ENCODE measurements at places on chromosomes 5 and 9.
A peak's percentile ranks its signal among the peaks of the same experiment; 100 is the strongest.

DNA sequence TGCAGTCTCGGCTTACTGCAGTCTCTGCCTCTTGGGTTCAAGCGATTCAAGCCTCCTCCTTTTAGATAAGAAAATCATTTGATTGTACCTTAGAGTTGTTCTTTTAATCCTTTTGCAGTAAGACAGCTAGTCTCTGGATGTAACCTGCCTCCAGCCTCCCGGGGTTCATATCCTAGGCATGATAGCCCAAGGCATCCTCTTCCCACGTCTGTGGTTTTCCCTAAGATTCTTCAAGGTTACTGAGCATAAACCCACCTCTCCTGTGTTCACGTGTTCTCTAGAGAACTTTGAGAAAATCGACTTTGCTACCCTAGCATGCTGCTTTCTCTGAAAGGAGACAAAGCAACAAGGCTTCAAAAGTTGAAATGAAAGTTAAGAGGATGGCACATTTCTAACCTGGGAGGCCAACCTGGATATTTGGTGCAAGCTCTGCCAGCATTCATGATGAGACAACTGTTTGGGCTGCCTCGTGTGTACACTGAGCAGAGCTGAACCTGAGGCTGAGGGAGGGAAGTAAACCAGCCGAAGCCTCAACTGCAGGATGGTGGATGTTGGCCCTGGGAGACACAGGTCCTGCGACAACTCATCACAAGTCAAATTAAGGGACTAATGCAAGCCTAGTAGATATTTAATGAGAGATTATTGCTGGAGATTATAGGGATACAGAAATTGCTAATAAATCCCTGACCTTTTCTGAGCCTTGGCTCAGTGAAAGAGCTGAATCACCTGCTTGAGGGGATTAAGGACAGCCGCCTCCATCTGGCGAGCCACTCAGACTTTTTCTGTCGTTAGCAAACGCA, 261.8 kb downstream of the ARHGAP26 start:
- DNase-seq = no peak

DNA sequence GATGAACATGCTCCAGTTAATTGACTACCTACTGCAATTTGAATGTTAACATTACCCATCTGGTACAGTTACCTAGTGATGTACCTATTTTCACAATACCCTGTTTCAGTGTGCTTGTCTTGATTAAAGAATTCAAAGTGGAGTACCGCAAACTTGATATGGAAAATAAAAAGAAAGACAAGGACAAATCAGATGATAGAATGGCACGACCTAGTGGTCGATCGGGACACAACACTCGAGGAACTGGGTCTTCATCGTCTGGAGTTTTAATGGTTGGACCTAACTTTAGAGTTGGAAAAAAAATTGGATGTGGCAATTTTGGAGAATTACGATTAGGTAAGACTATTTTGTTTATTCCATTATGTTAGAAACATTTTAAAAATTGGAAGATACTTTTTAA, 33.5 kb downstream of the CSNK1G3 start:
- DNase-seq = peak; percentile 8

DNA sequence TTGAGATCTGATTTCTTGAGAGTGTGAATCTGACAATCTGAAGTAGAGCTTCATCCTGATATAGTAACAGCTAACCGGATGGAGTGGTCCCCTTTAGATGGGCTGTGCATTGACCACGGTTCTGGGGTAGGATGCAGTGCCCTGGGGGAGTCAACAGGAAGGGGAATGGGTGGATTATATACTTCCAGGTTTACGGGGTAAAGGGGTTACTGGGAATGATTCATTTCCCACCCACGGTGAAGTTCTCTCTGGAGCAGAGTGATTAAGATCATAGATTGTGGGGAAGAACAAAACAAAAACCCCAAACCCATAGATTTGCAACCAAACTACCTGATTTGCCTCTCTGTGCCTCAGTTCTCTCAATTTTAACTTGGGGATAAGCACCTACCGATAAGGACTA, 1.5 kb upstream of the B4GALT7 start:
- no peak for DNase-seq

DNA sequence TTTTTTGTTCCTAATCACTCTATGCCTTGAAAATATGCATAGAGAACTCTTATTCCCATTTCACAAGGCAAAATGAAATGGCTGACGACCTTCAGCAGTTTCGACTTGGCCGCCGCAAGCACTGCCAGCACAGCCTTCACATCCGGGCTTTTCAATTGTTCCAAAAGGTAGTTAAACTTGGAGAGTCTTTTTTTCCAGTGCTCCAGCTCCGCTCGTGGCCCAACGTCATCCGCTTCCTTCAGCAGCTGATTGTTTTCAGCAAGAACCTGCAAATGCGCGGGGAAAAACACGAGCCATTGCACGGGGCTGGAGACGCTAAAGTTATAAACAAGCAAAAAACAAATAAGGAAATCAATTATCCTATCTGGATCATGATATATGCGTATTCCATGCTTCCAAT, 25.4 kb downstream of the DNAH5 start:
- DNase-seq = no peak

DNA sequence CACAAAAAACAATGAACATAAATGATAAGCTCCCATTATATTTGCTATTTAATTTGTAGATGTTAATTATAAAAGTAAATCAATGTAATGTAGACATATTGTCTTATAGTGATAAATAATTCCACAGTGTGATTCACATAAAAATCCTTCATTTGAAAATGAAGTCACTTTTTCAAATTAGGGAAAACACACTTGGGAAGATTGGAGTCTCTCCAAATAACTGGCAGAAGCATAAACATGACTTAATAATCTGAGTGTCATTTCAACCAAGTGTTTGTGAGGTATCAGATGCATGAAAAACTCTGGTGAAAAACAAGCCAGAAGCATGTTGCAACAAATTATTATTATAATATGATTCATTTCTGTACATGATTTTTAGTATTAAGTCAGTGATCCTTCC, 102.2 kb downstream of the CETN3 start:
- DNase-seq = no peak

- no peak for DNase-seq
Measured at GRCh38 chr5:177458912-177459350, 12.3 kb downstream of the PRR7 start.

GRCh38 chr9:33524306-33524947, 376 bp downstream of the ANKRD18B start:
- no peak for DNase-seq

- no peak for DNase-seq
Measured at GRCh38 chr5:32794086-32794485, 83.0 kb downstream of the NPR3 start.

DNA sequence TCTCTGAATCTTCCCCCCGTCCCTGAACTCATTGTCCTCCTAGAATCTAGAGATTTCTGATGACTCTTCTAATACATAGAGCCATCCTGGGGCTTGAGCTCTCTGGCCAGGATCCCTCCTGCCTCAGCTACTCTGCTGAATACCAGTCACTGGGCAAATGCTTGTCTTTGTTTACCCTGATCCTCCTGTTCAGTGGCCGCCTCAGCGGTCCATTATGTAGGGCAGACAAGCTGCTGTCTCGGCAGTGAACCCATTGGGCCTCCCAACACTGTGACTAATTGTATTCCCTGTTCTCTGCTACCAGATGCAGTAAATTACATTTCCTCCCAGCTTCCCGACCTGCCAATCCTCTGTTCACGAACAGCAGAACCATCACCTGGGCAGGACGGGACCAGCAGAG, 151.6 kb downstream of the PALM2AKAP2 start:
- DNase-seq = no peak

GRCh38 chr9:136546697-136547501, 1.1 kb upstream of the NOTCH1 start:
- peak; percentile 89 for DNase-seq

- DNase-seq = no peak
Measured at GRCh38 chr5:148336704-148337435, 1.5 kb downstream of the SPINK9 start.

GRCh38 chr9:138112090-138112748, 234.6 kb downstream of the CACNA1B start:
- DNase-seq = no peak

DNA sequence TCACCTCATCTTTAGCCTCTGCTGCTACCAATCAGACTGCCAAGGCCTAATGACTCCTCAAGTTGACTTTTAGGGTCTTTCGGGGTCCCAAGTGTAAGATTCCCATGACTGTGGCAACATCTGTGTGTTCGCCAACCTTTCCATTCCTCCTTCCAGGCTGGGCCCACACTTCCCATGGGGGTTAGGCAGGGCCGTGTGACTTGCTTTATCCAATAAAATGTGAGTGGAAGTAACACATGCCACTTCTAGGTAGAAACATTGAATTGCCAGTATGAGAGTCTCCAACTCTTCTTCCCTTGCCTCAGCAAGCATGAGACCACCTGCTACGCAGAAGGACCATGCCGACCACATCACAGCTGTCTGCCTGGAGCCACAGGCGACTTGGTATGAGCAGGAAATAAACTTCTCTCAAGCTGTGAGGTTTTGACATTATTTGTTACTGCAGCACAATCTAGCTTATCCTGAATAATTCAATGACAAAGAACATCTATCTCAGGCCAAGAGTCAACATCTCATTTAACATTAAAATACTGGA, 190.4 kb upstream of the IER5L start:
- DNase-seq = no peak

DNA sequence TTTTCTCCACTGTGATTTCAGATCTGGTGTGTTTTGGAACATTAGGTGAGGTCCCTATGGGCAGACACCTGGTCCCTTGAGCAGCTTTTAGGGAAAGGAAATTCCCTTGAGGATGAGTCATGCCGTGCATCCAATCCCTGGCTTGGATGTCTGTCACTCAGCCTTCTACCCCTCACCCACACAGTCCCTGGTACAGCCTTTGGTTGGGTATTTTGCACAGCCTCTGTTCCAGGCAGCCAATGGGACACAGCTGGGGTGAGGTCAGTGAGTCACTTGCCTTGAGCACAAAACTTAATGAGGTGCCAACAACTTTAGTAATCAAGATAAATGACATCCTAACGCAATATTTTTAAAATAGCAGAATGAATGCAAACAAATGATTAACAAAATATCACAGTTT, 22.7 kb upstream of the SVEP1 start:
- no peak for DNase-seq

GRCh38 chr9:38288502-38288901, 104.0 kb upstream of the ALDH1B1 start:
- no peak for DNase-seq

DNA sequence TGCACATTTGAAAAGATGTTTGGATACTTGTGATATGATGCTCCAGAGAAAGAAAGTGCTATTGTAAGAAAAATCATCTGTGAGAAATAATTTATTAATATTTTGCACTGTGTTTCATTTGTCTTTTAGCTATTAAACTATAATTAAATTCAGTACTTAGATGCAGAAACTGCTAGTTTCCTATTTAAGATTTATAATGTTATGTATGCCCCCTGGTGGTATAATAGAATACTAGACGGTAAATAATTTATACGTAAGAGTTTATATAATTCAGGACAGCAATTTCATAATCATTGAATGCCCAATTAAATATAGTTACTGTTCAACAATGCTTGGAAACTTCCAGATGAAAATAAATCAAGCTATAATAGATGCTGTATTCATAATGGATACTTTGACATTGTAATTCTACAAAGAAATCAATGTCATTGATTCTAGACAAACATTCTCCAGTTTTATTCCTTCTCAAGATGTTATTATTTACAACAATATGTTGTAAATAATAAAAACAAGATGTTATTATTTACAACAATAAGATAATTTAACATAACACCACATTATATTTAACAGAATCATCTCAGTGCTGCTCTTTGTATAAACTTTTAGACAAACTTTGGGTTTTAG, 101.0 kb downstream of the TMEM232 start:
- no peak for DNase-seq

DNA sequence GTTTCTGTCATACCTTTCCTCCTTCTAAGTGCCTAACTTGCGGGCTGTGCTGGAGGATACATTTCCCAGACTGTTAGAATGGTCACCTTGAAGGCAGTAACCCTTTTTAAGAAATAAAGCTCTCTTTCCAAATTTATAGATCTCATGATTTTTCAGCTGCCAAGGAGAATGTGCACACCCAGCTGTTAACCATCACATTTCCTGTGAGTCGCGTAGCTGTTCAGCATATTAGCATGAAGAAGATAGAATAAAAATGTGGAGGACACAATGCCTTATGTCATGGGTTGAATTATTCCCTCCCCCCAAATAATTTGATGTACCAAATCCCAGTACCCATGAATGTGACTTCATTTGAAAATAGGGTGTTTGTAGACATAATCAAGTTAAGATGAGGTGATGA, 729.4 kb downstream of the MTRR start:
- DNase-seq = no peak

Measured in NCI-H226 (cell line).